ENCODE measurements at places on chromosomes 4 and X.

DNA sequence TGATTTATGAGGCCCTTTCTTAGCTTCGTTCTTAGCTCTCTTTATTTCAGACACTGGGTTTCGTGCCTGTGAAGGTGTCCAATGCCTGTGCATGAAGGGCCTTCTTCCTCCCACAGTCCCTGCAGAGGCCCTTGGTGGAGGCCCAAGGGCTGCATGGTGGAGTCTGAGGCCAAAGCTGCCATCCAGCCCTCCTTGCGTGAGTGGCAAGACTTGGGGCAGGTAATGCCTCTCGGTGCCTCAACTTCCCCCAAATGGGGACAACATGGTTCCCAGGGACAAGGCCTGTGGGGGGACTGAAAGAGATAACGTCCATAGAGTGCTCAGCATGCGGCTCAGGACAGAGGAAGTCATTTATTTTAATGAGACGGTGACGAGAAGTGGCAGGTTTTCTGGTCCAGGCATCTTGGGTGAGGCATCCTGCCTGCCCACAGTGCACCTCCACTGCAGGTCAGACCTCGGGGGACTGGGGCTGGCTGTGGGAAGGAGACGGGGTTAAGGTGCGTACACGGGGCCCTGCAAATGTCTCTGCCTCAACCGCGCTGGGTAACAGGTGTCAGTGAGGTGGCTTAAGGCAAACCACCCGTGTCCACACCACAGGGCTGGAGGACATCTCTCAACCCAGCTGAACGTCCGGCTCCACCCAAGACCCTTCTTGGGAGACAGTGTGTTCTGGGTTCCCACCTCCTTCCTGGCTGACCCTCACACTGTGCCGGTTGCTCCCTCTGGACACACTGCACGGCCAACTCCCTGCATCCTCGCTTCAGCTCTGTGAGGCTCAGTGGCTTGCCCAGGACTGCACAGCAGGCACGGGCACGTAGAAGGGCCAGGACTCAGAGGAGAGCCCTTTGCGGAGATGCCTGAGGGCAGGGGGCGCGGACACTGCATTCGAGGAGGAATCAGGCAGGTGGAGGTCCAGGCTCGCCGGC, 50.5 kb downstream of the PSAPL1 start:
- no peak for DNase-seq

DNA sequence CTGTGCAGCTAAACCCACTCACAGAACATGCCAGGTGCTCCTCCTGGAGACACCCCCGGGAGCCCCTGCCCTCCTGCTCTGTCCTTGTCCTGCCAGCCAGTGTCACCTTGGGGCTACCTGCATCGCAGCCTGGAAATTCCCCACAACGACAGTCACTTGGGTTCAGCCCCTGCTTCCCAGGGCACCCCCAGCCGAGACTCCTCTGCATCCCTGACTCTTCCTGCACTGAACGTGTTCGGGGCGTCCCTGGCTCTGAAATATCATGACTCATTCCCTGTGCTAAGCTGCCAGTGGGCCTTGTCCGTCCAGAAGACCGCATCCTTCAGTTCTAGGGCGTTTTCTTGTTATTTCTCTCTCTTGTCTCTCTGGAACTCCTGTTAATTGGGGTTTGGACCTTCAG, 5.8 kb downstream of the CFAP99 start:
- DNase-seq, result no peak

DNA sequence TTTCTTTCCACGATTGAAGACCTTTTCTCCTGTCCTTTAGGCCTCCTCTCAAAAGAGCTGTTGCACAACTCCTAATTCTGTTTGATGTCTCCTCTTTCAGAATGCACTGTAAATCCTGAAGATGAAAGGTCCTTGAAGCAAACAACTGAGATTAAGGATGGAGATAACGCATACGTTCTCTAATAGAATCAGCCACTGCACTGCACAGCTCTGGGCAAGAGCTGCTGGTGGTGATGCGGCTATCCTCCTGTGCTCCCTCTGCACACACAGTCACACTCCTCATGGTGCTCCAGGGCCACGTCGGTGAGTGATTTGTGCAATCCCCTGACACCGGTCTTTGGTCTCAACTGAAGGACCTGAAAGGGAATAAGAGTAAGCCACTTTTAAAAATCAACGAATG, 208.7 kb downstream of the PDGFC start:
- DNase-seq, result no peak

GRCh38 chrX:29661290-29661689, 554.1 kb upstream of the MAGEB2 start:
- peak; percentile 6 for DNase-seq

DNA sequence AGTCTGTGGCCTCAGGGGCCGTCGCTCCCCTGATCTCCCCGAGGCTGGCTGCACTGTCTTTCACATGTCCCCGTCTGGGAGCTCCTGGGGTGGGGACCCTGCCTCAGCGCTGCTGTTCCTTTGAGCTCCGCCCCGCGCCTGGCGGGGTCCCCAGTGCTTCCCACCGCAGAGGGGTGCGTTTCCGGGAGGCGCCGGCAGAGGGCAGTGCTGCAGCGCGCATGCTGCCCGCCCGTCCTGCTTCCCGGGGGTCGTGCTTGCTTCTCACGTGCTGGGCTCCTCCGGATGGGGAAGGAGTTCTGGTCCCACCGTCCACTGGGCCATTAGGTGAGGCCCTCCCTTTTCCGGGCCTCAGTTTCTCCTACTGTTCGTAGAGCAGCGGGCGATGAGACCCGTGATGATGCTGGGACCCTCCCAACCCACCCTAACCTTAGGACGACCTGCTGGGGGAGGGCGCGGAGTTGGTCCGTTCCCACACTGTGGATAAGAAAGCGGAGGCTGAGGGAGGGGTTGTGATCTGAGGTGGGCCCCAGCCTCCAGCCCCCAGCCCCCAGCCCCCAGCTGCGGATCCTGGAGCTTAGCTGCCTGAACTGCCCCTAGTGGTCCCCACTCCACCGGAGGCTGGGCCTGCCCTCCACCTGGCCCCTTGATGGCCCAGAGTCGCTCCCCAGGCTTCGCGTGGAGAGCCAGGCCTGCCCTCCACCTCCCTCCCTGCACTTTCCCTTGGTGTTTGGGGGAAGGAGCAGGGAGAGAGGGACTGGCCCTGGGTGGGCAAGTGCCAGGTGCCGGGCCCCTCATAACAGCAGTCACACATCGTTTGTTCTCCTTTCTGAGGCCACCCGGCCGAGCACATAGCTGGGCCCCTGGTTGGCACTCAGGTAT, 15.3 kb downstream of the CPZ start:
- DNase-seq, result peak; percentile 17

- DNase-seq, result no peak
Observed at GRCh38 chr4:182648766-182649165, 268.4 kb downstream of the DCTD start.

DNA sequence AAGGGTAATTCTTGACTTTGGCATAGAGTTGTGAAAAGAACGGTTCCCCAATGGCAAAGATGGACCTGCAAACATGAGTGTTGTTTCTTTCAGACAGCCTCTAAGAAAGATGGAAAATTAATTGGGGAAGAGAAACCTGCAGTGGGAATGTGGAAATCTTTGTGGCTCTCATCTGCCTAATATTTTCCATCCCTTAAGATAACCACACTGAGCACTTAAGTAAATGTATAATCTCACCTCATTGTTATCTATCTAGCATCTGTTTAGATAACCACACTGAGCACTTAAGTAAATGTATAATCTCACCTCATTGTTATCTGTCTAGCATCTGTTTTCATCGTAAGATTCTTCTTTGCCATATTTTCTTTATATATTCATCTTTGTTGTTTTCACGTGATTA, 149.3 kb downstream of the NWD2 start:
- DNase-seq, result peak; percentile 23

- no peak for DNase-seq
Observed at GRCh38 chrX:109855501-109855900, 122.4 kb upstream of the ACSL4 start.

- DNase-seq, result peak; percentile 1
Observed at GRCh38 chrX:75278991-75279390, 5.1 kb downstream of the UPRT start.

DNA sequence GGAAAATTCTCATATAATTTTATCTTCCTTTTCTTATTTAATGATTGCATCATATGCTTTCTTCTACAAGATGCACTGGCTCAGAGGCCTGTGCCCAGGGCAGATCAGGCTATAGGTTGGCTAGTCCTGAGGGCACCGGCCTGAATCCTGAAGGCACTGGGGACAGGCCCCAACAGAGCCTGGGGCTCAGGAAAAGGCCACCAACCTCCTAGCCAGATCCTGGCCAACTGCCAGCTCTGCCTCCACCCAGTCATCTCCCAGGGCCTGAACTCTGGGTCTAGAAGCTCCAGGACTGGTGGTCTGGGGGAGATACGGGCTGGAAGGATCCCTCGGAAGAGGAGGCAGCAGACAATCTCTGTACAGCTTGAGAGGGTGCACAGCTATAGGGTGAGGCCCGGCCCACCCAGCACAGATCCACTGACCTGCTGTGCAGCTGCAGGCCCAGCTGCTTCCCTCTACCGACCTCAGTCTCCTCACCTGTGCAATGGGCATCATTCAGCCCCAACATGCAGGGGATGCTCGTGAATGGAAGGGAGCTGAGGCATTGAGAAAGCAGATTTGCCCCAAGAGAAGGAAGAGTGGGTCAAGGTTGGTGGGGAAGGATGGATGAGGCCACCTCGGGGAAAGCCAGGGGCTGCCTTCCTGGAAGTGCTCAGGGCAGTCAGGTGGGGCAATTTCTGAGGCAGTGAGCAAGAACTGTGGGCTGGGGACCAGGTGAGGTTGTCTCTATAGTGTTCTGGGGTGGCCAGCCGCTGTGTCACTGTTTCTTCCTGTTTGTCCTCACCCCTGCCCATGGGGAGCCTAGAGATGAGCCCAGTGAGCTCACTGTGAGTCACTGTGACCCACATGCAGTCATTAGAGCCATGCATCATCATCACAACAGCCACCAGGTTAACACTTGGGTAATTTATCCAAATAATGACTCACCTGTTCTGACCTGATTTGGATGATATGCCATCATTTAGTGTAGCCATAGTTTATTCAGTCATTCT, 22.4 kb upstream of the XAGE2 start:
- DNase-seq, result no peak

GRCh38 chrX:124346117-124346876, at the start of gene SH2D1A:
Gene SH2D1A (plus strand): TSS chrX:124346563. CDS start chrX:124346643, 80 bp downstream.
- DNase-seq, result no peak

DNA sequence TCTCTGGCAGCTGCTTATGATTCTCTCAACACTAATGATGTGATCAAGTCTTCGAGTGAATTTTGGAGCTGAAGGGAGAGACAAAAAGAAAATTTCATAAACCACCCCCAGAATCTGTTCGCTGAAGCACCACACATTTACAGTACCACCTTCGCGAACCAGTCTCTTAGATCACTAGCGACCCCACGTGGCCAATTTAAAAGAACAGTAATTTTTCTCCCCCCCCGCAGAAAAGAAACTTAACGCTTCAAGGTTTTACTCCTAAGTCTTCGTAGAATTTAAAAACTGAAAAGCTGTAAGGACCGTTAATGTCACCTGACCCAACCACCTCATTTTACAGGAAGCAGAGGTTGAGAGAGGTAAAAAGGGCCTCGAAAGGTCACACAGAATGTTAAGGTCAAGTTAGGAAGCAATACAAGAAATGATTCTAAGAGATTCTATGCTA, 187.5 kb downstream of the QDPR start:
- DNase-seq, result peak; percentile 32

- no peak for DNase-seq
Observed at GRCh38 chr4:88077911-88078524, 70.6 kb downstream of the PKD2 start.

DNA sequence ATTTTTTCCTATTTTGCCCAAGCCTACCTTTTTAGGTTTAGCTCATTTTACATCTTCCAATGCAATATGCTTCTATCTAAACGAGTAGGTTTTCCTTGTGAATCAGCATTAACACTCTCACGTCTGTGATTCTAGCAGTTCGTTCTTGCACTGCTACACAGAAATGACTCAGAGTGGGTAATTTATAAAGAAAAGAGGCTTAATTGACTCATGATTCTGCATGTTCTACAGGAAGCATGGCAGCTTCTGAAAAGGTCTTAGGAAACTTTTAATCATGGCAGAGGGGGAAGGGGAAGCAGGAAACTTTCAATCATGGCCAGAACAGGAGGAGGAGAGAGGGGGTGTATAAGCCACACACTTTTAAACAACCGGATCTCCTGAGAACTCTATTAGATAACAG, 44.9 kb downstream of the SPANXN1 start:
- DNase-seq, result no peak

DNA sequence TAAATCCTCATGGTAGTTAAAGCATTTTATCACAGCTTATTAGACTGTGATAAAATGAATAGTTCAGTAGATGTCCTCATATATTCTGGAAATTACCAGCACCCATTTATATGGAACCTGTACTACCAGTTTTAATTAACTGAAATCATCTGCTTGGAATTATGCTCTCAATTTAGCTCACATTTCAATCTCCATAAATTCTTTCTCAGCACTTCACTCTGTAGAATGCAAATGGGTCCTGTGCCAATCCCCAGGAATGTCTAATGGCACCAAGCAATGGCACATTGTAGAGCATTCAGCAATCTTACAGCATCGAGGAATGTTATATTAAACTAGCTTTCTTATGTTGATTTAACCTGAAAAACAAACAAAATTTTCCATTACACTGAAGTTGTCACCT, 355.1 kb downstream of the PDHA2 start:
- no peak for DNase-seq

- DNase-seq, result peak; percentile 20
Observed at GRCh38 chr4:102687982-102688433, 72.8 kb downstream of the MANBA start.

- no peak for DNase-seq
Observed at GRCh38 chr4:157223456-157223855, 2.9 kb downstream of the GRIA2 start.

DNA sequence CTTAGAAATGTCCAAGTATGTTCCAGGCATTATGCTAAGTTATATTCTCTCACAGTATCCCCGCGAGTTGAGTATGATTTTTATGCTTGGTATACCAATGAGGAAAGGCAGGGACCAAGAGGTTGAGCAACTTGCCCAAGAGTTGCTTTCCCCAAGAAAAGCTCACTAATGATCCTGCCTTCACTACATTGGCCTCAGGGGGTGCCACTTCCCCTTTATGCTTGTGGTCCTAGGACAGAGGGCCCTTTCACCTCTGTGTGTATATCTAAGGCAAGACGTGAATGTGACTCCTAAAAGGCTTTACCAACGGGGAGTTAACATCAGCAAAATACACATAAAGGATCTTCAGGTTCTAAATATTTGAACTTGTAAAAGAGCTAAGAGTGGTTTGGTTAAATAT, 164.4 kb upstream of the CPEB2 start:
- no peak for DNase-seq

GRCh38 chr4:71110499-71110898, 117.0 kb downstream of the DCK start:
- no peak for DNase-seq

DNA sequence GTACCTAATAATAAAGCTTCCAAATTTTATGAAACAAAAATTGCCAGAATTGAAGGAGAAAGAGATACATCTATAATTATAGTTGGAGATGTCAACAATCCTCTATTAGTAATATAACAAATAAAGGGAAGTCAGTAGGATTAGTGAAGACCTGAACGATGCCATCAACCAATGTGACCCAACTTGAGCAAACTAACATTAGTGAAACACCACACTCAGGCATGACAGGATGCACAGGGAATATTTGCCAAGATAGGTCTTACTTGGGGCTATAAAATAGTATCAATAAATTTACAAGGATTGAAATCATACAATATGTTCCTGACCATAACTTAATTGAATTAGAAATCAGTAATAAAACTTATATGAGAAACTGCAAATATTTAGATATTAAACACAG, 12.0 kb downstream of the SPON2 start:
- DNase-seq, result no peak

- DNase-seq, result peak; percentile 1
Observed at GRCh38 chrX:111507933-111508332, 3.5 kb upstream of the SERTM2 start.

GRCh38 chr4:151407466-151408379, 1.3 kb upstream of the FHIP1A start:
- peak; percentile 60 for DNase-seq
